ENCODE measurements at places on chromosomes 2 and 18.
A peak's percentile ranks its signal among the peaks of the same experiment; 100 is the strongest.

DNA sequence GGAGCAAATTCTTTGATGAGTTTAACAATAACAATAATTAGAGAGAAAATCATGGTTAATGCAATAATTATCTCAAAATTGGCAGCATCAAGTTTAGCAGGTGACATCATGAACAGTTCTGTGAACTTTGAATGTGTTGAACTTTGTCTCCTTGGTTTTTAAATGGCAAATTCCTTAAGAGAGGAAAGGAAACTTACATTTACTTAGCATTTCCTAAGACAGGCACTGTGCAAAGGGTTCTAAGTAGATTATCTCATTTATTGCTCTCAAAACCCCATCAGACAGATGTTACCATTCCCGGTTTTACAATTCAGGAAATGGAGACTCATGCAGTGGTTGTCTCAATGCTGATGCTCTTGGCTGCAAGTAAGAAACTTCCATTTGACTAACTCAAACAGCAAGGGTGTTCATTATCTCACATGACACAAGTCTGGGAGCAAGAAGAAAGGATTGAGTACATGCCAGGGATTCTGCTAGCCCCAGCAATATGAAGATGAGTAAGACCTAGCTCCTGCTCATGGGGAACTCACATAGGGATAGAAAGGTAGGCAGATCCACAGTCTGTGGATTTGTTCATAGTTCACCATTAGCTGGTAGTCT is 81.3 kb upstream of the ITGA6 start:
- no peak for DNase-seq

DNA sequence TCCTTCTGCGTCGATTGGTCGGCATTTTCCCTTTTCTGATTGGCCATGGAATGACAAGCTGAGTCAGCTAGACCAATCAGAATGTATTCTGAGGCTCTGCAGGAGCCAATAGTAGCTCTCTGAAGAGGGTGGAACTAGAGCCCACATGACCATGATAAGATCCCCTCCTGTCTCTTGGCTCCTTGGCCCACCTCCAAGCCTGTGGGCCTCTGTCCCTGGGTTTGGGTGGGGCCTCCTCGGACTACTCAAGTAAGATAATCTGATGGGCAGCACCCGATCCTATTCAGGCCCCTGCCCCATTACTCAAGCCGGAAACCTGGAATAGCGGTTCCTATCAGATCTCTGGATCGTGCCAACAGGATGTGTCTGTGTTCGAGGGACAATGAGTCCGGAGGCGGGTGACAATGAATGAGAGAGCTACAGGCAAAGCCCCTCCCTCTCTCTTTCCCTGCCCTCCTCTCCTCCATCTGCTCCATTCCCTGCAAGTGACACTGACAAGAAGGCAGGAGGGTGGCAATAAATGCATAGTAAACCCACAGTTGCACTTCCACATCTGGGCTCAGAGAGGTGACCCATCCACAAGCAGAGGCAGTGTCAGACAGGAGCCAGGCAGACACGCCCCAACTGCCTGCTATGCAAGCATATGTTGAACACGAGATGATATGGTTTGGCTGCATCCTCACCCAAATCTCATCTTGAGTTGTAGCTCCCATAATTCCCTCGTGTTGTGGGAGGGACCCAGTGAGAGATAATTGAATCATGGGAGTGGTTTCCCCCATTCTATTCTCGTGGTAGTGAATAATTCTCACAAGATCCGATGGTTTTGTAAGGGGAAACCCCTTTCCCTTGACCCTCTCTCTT is 114.7 kb downstream of the TNS1 start:
- DNase-seq, result no peak

DNA sequence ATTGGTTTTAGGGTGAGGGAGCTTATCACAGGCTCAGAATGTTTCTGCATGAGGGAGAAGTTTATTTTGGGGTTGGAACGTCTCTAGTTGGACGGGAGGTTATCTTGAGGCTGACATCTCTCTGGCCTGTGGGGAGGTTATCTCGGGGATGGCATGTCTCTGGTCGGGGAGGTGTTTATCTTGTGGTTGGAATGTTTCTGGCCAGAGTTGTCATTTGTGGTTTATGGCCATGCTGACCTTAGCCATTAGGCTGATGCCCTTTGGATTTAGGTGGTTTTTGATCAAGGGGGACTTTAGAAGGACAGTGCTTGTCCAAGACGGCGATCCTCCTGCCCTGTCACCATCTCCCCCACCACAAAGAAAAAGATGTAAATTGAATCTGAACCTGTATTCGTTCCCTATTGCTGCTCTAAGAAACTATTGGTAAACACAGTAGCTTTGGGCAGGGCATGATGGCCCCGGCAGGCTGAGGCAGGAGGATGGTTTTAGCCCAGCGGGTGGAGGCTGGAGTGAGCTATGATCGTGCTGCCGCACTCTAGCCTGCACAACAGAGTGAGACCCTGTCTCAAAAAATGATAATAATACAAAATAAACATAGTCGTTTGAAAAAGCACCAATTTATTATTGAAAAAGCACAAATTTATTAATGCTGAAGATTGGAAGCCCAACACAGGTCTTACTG is 17.8 kb upstream of the MPPE1 start:
- no peak for DNase-seq

- no peak for DNase-seq
These were observed 154.4 kb upstream of the SERTAD2 start for GRCh38 chr2:64808092-64808491.

GRCh38 chr2:106183101-106183696 is 10.9 kb downstream of the UXS1 start:
- DNase-seq, result no peak

- DNase-seq, result no peak
These were observed 112.3 kb downstream of the ARHGAP15 start for GRCh38 chr2:143241403-143242088.

DNA sequence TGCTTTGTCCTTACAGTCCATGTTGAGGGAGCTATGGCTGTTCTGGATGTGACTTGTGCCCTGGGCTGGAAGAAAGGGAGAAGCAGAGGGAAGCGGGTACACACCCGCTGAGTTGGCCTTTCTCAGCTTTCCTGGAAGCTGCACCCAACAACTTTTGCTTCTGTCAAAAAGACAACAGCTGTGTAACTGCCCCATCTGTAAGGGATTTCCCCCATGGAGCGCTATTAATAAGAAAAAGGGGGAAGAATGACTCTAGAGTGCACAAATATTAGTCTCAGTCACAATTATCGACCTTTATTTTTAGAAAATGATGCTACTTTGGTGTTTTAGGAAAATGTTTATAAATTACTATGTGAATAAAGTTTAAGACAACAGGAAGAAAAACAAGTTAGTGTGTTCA is 368.3 kb downstream of the RAD51AP2 start:
- no peak for DNase-seq

DNA sequence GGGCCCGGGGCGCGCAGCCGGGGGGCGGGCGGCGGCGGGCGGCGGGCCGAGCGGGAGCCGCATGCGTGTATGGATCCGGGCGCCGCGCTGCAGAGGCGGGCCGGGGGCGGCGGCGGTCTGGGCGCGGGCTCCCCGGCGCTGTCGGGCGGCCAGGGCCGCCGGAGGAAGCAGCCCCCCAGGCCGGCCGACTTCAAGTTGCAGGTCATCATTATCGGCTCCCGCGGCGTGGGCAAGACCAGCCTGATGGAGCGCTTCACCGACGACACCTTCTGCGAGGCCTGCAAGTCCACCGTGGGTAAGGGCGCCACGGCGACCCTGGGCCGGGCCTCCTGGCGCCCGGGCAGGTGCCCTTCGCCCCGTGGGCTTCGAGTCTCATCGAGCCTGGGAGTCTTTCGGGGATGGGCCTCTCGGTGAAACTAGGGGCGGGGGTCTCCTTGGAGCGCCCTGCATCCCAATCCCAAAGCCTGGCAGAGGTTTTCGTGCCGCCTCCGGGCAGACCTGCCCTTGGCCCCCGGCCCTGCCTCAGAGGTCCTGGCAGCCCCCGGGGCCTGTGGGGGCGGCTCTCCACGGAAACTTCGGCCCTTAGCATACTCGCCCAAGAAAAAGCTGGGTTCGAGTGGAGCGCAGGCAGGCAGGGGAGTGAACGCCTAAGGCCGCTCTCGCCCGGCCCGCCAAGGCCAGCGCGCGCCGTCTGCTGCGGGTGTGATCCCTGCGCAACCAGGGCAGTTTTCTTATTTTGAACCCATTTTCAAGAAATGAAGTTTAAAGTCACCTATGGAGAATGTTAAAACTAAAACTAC is 622 bp downstream of the RAB12 start:
- DNase-seq, result peak; percentile 3

GRCh38 chr2:56287508-56287907 is 103.7 kb downstream of the CCDC85A start:
- DNase-seq, result no peak

DNA sequence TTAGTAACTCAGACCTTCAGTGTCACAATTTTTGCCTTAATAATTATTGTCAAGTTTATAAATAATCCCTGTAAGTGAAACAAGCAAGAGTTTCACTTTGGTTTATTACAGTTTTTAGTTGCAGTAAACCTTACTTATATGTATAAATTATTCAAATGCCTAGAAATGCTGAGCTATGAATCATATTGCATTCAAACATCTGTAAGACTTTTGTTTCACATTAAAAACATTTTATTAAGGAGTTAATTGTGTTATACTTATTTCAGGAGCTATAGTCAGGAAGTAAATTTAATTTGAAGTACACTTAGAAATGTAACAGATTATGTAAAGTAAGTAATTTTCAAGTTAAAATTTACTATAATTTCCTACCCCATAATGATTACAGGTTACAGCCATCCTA is 3.9 kb upstream of the ETAA1 start:
- no peak for DNase-seq

- no peak for DNase-seq
These were observed 66.7 kb downstream of the EMILIN2 start for GRCh38 chr18:2913398-2914005.

- DNase-seq, result no peak
These were observed 217.1 kb downstream of the ZNF521 start for GRCh38 chr18:25134861-25135260.

GRCh38 chr18:75544051-75544481 is 116.6 kb upstream of the SMIM21 start:
- no peak for DNase-seq

GRCh38 chr2:168703926-168704325 is 98.5 kb upstream of the NOSTRIN start:
- DNase-seq, result no peak

DNA sequence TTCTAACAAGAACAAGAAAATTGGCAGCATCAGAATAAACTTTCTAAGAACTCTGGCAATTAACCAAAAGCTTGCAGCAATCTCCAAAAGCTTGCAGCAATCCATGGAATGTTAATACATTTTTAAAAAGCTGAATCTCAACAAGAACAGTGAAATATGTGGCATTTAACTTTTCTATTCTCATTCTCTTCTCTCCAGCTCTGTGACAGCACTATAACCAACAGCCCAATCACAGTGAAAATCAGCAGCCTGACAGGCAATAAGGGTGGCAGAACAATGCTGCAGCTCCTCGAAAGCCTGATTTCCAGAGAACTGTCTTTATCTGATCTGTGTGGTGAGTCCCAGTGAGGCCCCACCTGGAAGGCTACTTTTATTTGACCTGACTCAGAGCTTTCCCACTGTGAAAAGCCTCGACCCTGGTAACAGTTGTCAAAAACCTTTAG is 60.0 kb downstream of the TMEM131 start:
- no peak for DNase-seq

- DNase-seq, result peak; percentile 23
These were observed 77.9 kb downstream of the DTNA start for GRCh38 chr18:34787931-34788532.

GRCh38 chr2:145185696-145186095 is 665.8 kb upstream of the ZEB2 start:
- DNase-seq, result no peak

- no peak for DNase-seq
These were observed 332.1 kb upstream of the SOX11 start for GRCh38 chr2:5360081-5360480.

DNA sequence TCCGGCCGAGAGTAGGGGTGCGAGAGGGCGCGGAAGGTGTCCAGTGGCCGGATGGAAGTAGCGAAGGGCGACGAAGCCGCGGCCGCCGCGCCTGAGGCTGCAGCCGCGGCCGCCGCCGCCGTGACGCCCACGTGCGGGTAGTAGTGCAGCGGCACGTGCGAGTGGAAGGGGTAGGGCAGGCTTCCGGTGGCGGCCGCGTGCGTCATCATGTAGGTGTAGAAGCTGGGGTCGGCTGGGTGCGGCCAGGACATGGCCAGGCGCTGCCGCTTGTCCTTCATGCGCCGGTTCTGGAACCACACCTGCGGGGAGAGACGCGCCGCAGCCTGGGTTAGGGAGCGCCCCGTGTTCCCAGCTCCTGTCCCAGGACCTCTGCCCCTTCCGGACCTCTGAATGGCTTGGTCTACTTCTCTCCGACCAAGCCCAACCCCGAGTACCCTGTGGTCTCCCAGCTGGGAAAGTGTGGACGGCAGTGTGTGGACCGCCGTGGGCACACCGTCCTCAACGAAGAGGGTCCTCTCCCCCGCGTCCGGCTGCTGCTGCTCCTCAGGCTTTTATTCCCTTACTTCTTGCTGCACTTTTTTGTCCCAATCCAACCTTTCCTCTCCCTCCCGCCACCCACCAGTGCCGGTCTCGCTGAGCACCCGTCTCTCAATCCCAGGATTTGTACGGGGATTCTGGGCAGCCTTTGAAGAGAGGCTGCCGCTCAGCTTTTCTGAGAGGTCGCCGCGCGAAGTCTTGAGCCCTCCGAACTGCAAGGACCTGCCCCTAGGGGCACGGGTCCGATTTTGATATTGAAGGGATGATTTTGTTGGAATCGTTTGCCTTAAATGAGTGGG is 3.0 kb downstream of the EVX2 start:
- no peak for DNase-seq

GRCh38 chr2:190882856-190883582 is 2.4 kb downstream of the GLS start:
- no peak for DNase-seq

GRCh38 chr18:51617167-51617566 is 419.7 kb upstream of the MEX3C start:
- no peak for DNase-seq

- DNase-seq, result no peak
These were observed 104.0 kb downstream of the PRPF40A start for GRCh38 chr2:152613235-152613634.

DNA sequence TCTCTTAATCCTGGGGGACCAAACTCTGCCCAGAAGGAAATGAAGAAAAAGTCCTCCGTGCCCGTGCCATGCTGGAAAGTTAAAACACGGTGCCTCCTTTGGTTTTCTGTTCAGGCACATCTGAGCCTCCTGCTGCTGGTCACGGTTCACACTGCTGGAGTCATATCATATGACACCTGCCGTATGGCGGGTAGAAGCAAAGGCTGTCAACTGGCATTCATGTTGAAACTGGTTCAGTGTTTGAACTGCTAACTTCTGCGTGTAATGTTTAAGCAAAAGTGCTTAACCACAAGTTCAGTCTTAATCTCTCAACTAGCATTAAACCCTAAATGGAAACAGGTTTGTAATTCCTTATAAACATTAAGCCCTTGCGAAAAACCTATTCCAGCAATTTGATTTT is 3.1 kb downstream of the STK39 start:
- DNase-seq, result peak; percentile 41
